ENCODE measurements at places on chromosomes 7 and 10.

GRCh38 chr7:30183749-30184369 lies 49.1 kb downstream of the MTURN start:
- no peak for DNase-seq

- DNase-seq, result no peak
Observed at GRCh38 chr7:38880035-38880434, 29.0 kb downstream of the VPS41 start.

DNA sequence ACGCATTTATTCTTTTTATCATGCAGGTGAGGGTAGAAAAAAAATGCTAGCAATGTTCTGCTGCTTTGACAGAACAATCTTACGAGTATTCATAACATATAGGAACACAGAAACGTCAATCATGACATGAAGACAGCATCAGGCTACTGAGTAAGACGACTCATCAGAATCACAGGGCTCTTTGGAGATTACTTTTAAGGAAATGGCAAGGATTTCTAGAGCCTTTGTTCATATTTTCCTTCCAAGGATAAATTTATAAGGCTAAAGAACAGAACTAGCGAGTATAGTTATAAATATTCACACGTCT lies 39.8 kb upstream of the DNAJC1 start:
- DNase-seq, result no peak

DNA sequence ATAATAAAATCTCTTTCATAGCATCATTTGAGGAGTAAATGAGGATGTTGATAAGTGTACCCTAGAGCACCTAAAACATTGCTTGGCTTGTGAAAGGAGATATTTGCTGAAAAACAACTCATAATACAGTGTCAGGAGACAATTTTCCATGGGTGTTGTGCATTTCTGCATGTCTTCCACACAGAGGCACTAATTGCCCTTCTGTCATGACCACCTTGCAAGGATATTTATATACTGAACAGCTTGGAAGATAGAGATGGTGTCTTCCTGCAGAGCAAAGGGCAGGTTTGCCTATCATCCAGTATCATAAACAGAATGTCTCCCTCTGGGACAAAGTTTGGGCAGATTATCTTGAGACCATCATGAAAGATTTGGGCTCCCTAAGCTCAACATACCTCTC lies 495.2 kb upstream of the LRRN3 start:
- no peak for DNase-seq

DNA sequence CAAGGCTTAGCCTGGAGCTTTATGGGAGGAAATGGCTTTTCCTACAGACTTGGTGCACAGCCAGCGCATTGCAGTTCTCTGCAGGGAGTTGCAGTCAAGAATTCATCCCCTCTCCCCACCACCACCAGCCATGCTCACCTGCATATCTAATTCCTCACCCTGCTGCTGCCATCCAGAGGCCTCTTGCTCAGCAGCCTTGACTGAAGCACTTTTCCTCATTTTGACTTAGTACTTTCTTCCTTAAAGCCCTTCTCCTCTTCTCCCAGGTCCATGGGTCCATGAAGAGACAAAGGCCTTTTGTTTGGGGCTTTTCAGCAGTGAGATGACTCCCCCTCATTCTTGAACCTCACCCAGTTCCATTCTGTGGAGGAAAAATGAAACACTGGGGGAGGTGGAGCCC lies 39.7 kb upstream of the GPR141 start:
- DNase-seq, result no peak

- DNase-seq, result no peak
Observed at GRCh38 chr7:136389933-136390332, 412.8 kb upstream of the MTPN start.

- DNase-seq, result no peak
Observed at GRCh38 chr7:107046491-107047259, 2.2 kb downstream of the PRKAR2B start.

DNA sequence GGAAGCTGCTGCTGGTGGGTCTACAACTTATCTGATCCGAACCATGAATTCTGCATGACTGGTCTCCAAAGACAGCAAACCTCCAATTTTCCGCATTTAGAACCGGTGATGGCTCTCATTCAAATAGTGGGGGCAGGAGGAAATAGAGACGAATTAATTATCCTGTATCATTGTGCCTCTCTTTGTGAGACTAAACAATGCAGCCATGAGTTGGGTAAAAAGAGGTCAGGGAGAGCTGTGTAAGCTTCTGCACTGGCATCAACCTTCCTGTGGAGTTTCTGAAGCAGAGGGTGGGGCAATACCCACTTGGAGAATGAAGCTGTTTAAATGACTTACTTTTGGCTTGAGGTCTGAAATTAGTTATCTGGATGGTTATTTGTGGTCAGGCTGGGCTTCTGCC lies 266.4 kb downstream of the SORCS3 start:
- DNase-seq, result no peak

DNA sequence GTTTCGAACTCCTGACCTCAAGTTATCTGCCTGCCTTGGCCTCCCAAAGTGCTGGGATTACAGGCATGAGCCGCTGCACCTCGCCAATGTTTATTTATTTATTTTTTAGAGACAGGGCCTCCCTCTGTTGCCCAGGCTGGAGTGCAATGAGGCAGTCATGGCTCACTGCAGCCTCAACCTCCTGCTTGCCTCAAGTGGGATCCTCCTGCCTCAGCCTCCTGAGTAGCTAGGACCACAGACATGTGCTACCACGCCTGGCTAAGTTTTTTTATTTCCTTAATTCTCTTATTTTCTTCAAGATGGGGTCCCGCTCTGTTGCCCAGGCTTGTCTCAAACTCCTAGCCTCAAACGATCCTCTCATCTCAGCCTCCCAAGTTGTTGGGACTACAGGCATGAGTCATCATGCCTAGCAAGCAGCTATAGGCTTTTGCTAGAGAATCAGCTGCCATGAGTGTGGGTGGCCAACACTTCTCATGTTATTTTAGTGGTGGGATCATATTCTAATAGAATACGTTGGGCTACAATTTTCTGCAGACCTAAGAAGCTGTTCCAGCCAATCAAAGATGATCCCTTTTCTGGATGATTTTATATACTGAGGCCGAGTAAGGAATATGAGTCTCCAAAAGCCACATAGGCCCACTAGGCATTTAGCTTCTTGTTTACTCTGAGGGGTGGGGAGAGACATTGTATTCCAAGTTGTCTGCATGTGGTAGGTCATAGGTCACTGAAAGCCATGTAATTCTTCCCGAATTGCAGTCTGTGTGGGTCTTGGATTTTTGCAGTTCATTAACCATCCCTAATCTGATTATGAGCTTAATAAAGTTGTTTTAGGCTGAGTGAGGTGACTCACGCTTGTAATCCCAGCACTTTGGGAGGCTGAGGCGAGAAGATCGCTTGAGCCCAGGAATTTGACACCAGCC lies 7.6 kb upstream of the TMEM248 start:
- DNase-seq, result no peak

DNA sequence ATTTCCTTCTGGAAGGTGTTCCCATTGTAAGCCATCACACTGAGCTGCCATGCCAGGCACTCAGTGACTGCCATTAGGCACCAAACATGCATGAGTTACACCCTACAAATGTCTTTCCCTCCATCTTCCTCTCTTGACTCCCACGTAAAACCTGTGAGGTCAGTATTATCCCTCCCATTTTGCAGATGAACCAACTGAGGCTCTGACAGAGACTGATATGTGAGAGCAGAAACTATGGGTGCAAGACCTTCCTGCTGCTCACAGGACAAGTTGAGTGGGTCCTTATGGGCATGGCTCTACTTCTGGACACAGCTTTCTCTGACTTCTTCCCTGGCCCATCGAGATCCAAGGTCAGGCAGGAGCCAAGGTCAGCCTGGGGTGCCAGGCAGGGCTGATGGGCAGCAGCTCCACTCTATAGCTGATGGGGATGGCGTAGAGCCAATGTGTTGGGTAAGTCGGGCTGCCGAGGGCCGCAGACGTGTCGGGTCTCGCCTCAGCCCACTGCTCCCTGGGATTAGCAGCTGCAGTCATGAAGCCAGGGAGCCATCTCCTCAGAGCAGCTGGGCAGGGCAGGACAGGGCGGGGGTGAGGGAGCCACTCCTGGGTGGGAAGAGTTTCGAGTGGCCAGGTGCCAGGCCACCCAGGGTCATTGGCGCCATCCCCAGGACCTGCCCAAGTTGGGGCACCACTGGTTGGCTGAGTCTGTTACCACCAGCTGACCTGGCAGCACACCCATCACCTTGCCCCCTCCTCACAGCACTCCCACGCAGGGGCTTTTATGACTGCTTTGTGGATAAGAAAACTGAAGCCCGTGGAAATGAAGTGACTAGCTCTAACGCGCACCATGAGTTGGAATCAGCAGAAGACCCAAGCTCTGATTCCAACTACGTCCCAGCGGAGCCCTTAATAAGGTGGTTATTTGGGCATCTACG lies 117.8 kb upstream of the ZMIZ1 start:
- no peak for DNase-seq

DNA sequence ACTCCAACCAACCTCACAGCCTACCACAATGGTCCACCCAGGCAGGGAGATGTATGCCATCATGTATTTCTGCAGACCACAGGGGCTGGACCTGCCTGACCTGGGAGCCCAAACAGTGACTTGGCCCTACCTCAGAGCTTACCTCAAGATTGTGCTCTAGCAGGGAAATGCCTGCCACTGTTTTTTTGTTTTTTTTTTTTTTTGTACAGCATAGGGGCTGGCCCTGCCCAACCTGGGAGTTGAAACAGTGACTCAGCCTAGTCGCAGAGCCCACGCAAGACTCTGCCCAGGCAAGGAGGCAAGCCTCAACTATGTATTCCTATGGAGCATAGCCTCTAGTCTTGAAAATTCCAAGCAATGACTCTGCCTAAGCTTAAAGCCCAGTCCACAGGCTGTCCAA lies 39.3 kb upstream of the CDK6 start:
- DNase-seq, result no peak

DNA sequence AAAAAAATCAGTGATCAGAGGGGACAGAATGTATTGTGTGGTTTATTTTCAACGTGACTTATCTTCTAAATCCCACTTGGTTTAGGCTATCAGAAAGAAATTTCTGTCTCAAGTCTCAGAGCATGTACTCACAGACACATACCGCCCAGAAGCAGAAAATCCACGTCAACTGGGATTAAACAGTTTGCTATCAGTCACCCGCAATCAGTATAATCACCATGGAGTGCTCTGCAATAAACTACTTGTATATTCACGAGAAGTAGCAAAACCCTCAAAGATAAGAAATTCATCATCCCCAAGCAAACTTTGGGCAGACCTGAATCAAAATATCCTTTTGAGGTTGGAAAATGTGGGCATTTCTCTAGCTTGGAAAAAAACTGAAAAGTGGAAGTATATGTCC lies 259.1 kb downstream of the FGFR2 start:
- DNase-seq, result no peak

All from GM06990 (cell line).